Hair follicle dermal papilla cell (primary cell): ENCODE measurements at places on chromosomes 7 and 10. TPM values are rescaled to one million over a fixed set of nuclear protein-coding genes. Genes with fewer than 3 reads are reported as not detected.

ANKRD16 gene
- total RNA-seq: 7.3 and 7.5 TPM in 2 replicates

RAMP3 gene
- 0.24 TPM in 1 of 2 replicates, not detected in the other for total RNA-seq

AKR1C4 gene
- total RNA-seq: not detected in 2 replicates

IGFBP1 gene
- total RNA-seq: 0.12 TPM in 1 of 2 replicates, not detected in the other

LRWD1 gene
- total RNA-seq: 14.8 and 15.3 TPM in 2 replicates

NUTM2B gene
- 0.61 and 0.81 TPM in 2 replicates for total RNA-seq

SLC16A9 gene
- total RNA-seq: under 0.01 TPM in 1 of 2 replicates, not detected in the other

FAM25A gene
- not detected in 2 replicates for total RNA-seq

FGFR2 gene
- 23.0 and 24.2 TPM in 2 replicates for total RNA-seq

LRMDA gene
- 1.5 and 2.9 TPM in 2 replicates for total RNA-seq

CUTC gene
- total RNA-seq: 13.7 and 15.1 TPM in 2 replicates

LRRN3 gene
- 1.7 and 1.8 TPM in 2 replicates for total RNA-seq

TMEM273 gene
- not detected in 2 replicates for total RNA-seq

MAD1L1 gene
- 56.1 and 67.5 TPM in 2 replicates for total RNA-seq

AIFM2 gene
- 9.2 and 12.2 TPM in 2 replicates for total RNA-seq

GALNT17 gene
- 0.49 and 0.97 TPM in 2 replicates for total RNA-seq

LRRC18 gene
- not detected in 2 replicates for total RNA-seq

IKZF1 gene
- not detected in 2 replicates for total RNA-seq

LRIT1 gene
- total RNA-seq: not detected in 2 replicates

EPHB6 gene
- 6.7 and 13.4 TPM in 2 replicates for total RNA-seq

GPR37 gene
- total RNA-seq: 0.73 and 1.5 TPM in 2 replicates

OR9A4 gene
- total RNA-seq: not detected in 2 replicates

HOXA9 gene
- 0.36 TPM in 1 of 2 replicates, not detected in the other for total RNA-seq

IFIT1B gene
- under 0.01 TPM in 1 of 2 replicates, not detected in the other for total RNA-seq

KIF11 gene
- total RNA-seq: 4.9 and 5.2 TPM in 2 replicates

PHYHIPL gene
- not detected in 2 replicates for total RNA-seq

ANKIB1 gene
- 66.3 and 71.7 TPM in 2 replicates for total RNA-seq

MKLN1 gene
- total RNA-seq: 72.1 and 89.6 TPM in 2 replicates

IRF5 gene
- 0.16 TPM in 1 of 2 replicates, not detected in the other for total RNA-seq

CXCL12 gene
- 269 and 307 TPM in 2 replicates for total RNA-seq

HEPACAM2 gene
- not detected in 2 replicates for total RNA-seq

GNAT3 gene
- not detected in 2 replicates for total RNA-seq

TET1 gene
- total RNA-seq: 9.2 and 14.3 TPM in 2 replicates

RTKN2 gene
- 0.61 and 0.65 TPM in 2 replicates for total RNA-seq

ZNF248 gene
- total RNA-seq: 7.0 and 8.4 TPM in 2 replicates

NOS3 gene
- total RNA-seq: 1.5 and 3.9 TPM in 2 replicates

SLC26A3 gene
- not detected in 2 replicates for total RNA-seq

HTR5A gene
- not detected in 2 replicates for total RNA-seq
